Gastrocnemius medialis (tissue), 4 donors: ENCODE measurements at places on chromosomes 7 and 10.

DNA sequence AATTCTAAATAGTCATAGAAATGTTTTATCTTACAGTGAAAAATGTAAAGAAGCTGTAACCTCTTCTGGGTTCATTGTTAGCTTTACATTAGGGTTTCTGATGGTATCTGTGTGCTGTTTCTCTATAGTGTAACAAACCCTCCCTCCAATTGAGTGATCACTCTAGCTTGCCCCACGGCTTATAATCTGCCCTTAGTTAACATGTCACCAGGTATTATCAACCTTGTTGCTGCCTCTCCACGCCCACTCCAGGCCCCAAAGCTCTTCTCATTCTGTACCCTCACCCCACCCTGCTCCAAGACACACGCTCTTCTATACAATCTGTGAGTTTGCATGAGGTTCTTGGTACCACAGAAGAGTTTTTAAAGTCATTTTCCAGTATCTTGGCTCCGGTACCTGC is 139.4 kb downstream of the ARID5B start:
- DNase-seq, result no peak

GRCh38 chr7:90469554-90469953 is at the start of gene PTTG1IP2:
Gene PTTG1IP2 (plus strand): TSS chr7:90469639. CDS start chr7:90469787, 148 bp downstream.
- DNase-seq, result no peak

- no peak for DNase-seq
These were observed 73.3 kb downstream of the MICALL2 start for GRCh38 chr7:1385809-1386622.

- no peak for DNase-seq
These were observed 125.7 kb downstream of the PRPF18 start for GRCh38 chr10:13712476-13712836.

GRCh38 chr7:107450970-107451369 is 18.9 kb upstream of the GPR22 start:
- DNase-seq, result no peak

DNA sequence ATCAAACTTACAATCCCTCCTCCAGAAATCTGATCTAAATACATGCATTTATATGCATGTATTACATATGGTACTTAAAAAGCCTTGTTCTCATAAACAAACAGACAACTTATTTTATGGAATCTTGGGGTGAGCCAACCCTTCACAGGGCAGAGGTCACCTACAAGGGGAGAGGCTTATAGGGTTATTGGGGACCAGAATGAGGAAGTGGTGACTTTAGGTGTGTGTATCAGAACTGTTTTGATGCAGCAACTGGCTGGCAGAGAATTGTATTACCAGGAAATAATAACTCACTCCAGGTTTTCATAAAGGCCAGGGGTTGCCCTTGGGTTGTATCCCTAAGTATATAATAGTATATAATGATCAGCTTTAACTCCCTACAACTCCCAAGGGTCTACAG is 91.1 kb downstream of the SVIL start:
- DNase-seq, result no peak

DNA sequence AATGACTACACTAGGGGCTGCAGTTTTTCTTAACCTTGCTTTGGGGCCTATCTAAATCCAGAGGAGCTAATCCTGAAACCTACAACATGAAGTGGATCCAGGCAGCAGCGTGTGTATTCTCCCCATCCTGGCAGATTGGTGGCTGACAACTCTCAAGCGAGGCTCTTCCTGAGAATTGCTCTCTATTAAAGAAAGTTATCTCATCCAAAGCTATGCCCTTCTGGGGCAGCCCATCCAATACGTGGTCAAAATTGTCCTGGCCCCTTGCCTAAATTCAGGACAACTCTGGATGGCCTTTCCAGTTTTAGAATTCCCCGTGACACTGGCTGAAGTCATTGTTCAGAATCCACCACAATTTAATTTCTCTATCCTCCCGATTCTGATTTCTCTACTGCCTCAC is 66.1 kb downstream of the IQUB start:
- no peak for DNase-seq

GRCh38 chr10:122957474-122957873 is 3.4 kb upstream of the C10orf88 start:
- DNase-seq, result no peak

GRCh38 chr10:129779126-129780111 is 184.7 kb downstream of the EBF3 start:
- DNase-seq, result no peak

DNA sequence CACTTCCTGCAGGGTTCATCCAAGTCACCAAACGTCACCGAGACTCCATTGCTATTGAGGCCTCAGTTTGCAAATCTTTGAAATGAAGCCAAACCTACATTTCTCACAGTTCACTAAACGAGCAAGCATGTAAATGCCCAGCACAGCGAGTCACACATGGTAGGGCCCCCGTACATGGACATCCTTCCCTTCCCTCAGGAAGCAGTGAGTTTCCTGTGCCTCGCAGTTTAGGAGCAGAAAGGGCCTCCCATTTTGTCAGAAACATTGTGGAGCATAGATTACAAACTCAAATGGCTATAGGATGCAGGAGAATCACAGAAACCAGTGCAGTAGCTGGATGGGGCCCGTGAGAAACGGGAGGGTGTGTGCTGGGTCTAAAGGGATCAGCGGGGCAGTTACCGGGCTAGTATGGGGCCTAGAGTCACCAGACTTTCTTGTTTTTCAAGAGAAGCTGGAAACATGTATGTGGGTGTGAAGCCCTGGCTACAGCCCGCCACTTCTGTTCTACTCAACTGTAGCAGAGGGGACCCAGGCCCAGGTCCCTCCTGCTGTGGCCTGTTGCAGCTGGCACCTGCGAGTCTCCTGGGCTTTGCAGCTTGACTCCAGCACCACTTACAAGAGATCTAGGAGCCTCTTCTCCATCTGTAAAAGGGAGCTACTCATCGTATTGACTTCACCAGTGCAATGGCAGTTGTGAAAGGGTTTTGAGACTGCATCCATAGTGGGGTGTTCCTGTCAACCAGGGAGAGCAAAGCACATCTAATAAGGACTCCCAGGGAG is 14.2 kb upstream of the SLC18A3 start:
- DNase-seq, result no peak

- no peak for DNase-seq
These were observed 660 bp upstream of the HHEX start for GRCh38 chr10:92688927-92689662.

DNA sequence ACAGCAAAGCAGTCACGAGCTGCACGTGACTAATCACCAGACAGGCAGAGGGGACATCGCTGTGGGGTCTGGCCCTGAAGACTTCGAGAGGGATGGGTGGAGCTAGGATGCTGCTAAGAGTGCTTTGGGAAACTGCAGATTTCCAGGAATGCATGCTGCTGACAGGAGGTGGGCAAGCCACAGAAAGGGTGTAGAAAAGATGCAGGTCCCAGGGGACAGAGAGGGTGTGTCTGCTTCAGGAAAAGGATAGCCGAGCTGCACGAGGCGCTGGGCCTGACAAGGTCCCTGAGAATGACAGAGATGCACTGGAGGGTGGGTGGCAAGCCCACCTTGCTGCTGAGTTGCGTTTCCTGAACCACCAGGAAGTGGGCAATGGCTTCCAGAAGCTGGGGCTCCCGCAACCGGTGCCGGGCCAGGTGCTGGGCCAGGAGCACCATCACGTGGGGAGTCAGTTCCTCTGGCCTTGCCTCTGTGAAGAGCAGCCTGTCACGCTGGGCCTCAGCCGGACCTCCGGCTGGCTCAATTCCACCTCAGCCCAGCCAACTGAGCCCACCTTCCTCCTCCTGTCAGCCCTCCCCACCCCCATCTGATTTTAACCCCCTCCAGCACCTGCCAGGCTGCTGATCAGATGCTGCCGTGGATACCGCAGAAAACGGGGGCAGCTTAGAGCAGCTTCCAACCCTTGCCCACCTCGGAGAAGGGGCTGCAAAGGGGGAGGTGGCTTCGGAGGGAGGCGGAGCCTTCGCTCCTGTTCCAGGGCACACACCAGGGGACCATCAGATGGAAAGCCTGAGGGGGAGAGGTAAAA is 2.2 kb downstream of the FASTK start:
- no peak for DNase-seq

GRCh38 chr7:157000741-157001653 is 9.5 kb downstream of the MNX1 start:
- DNase-seq, result no peak

- DNase-seq, result no peak
These were observed 24.6 kb upstream of the SGMS1 start for GRCh38 chr10:50648089-50648934.

GRCh38 chr10:23585186-23585585 is 146.3 kb downstream of the OTUD1 start:
- no peak for DNase-seq

- peak; percentile 48 for DNase-seq
These were observed at the start of gene NFE2L3 for GRCh38 chr7:26151953-26152781. Gene NFE2L3 (plus strand): TSS chr7:26152198. CDS start chr7:26152499, 301 bp downstream.

DNA sequence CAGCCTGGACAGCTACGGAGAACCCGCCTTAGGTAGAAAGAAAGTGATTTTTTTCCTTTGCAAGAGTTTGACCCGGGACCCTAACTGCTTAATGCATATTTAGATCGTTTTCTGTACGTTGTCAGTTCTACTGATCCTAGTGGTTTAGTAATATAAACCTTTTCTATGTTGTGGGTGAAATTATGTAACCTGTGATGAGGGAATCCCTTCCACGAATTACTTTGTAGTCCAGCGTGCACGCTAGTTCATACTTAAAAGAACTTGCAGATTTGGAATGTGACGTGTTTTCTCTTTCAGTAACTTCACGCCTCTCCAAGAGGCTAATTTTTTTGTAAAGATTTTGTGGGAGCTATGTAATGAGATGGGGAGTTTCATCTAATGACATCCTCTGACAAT is 705 bp downstream of the SLF2 start:
- DNase-seq, result no peak

DNA sequence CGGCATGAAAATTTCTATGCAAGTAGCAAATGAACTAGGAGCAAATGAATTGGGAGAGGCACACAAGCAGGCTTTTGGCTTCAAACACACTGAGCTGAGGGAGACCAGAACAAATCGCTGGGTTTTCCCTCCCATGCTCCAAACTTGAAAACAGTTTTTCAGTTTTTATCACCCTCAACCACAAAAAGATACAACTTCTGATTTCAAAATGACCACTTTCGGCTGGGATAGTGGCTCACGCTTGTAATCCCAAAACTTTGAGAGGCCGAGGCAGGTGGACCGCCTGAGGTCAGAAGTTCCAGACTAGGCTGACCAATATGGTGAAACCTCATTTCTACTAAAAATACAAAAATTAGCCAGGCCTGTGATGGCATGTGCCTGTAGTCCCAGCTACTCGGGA is 9.0 kb upstream of the CHUK start:
- DNase-seq, result no peak

- DNase-seq, result no peak
These were observed 320.8 kb upstream of the NFE2L3 start for GRCh38 chr7:25831062-25831691.

DNA sequence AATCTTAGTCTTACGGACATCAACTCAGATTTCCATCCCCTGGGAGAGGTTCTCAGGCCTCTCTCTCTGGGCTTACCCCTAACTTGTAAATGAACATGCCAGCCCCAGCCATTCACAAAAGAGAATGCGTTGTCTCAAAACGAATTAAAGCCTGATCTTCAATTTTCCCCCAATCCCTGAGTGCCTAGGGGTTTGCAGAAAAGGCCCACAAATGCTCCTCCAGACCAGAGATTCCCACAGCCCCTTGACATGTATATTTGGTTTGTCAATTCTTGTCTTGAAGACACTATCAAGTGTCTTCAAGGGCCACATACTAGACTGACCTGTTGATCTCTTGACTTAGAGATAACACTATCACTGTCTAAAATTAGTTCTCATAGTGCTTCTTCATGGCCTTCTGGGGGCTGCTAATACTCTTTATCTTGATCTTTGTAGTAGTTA is 11.9 kb upstream of the HOXA13 start:
- no peak for DNase-seq

GRCh38 chr10:117136391-117136975 is 1.6 kb downstream of the VAX1 start:
- no peak for DNase-seq

GRCh38 chr10:110860576-110861241 is 11.0 kb upstream of the PDCD4 start:
- DNase-seq, result no peak

DNA sequence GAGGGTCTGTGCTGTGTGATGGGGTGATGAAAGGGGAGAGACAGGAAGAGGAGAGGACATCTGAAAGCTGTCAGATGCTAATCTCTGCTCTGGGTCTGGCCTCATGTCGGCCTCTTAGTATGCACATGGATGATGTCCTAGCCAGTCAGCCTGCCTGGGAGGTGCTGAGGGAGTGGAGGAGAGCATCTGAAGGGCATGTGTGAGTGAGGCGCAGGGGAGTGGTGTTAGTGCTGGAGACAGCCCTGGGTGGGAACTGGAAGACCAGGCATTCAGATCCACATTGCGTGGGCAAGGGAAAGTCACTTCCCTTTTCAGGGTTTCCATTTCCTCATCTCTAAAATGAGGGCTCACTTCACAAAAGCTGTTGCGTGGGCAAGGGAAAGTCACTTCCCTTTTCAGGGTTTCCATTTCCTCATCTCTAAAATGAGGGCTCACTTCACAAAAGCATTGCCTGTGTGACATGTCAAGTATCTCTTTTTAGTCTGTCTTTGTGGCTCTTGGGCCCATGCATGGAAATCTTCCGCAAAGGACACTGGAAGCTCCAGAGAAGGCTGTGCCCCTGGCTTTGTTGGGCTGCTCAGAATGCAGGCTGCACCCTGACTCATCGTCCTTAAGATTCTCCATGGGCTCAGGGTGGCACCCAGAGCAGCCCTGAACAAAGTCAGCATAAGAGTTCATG is 10.0 kb downstream of the SFTPD start:
- DNase-seq, result peak; percentile 37

DNA sequence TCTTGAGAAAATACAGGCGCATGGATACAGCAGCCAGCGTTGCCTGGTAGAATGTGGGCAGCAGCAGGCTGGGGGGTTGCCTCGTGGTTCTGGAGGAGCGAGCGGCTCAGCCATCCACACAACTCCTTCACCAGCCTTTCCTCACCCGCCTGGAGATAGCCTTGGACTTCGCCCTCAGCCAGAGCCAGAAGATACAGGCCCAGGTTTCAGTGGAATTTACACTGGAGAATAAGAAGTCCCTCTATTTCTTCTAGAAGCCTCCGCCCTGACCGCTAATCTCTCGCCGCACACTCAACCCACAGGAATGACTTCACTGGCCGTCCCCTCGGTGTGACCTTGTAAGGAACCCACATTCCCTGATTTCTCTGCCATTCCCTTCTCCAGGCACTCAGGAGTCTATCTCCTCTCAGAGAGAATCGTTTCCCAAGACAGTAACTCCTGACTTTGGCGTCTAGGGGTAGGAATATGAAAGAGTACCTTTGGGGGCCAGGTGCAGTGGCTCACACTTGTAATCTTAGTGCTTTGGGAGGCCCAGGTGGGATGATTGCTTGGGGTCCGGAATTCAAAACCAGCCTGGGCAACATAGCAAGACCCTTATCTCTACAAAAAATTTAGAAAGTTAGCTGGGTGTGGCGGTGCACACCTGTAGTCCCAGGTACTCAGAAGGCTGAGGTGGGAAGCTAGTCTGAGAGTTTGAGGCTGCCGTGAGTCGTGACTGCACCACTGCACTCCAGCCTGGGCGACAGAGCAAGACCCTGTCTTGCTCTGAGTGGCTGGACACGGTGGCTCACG is 52.0 kb upstream of the ECHDC3 start:
- no peak for DNase-seq
